ENCODE measurements at places on chromosomes 2 and 18.

DNA sequence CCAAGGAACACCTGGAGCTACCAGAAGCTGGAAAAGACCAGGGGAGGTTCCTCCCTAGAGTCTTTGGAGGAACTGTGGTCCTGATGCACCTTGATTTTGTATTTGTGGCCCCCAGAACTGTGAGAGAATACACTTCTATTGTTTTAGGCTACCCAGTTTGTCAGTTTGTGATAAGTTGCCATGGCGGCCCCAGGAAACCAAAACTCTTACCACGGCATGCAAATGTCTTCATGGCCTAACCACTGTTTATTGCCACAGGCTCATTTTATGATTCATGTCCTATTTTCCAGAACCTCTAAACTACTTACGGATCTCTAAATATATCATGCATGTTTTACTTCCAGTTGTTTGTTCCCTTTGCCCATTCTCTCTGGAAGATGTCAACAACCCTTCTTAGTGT, 1250.7 kb upstream of the FAM98A start:
- no peak for DNase-seq

DNA sequence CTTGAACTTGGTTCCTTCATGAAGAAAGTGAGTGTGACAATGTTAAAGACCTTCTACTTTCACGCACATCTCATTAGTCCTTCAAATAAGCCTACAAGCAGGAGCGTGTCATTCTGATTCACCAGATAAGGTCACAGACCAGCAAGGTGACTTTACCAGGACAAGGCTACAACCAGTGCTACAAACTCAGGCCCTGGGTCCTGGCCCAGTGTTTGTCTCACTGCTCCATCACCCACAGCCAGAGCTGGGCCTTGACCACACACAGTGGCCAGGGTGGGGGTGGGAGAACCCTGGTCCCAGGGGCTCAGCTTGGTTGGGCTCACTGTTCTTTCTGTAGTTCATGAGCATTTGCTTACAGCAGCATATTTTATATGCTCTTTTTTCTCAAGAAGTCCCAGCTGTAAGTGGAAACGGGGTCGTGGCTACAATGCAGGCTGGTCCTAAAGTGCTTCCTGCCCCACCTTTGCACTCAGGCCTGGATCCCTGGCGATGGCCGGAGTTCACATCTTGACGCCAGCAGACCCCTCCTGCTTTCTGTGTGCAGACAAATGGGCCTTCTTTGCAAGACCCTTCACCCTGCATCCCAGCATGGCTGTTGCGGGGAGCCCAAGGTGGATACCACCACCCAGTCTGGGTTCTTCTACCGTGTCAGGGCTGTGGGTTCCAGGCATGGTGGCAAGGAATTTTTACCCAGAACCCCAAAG, 153.6 kb upstream of the EPAS1 start:
- DNase-seq: no peak

GRCh38 chr2:726169-726568, 49.0 kb upstream of the TMEM18 start:
- no peak for DNase-seq

GRCh38 chr2:92073815-92074548, 2797.2 kb upstream of the TEKT4 start:
- DNase-seq: no peak

GRCh38 chr2:74001781-74002504, 17.2 kb downstream of the TET3 start:
- DNase-seq: no peak

- DNase-seq: no peak
Observed at GRCh38 chr2:167550448-167550847, 662.2 kb downstream of the XIRP2 start.

DNA sequence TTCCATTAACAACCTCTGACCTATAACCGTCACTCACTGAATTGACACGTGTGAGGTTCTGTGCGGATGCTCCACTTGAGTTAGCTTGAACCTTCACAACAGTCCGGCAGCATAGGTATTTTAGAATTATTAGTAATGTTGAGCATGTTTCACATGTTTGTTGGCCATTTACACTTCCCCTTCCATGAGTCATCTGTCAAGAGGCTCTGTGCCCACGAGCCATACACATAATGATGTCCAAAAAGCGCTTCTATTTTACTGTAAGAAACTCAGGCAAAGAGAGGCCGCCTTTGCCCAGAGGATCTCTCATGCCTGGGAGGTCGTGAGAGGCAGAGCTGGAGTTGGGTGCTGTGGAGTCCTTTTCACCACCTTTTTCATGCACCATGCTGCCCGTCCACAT, 28.9 kb upstream of the TMEM214 start:
- DNase-seq: no peak

Measured in CD4-positive, alpha-beta T cell treated with Interleukin-17A for 4 hours (primary cell).